ENCODE measurements at places on chromosomes 2 and 18.

DNA sequence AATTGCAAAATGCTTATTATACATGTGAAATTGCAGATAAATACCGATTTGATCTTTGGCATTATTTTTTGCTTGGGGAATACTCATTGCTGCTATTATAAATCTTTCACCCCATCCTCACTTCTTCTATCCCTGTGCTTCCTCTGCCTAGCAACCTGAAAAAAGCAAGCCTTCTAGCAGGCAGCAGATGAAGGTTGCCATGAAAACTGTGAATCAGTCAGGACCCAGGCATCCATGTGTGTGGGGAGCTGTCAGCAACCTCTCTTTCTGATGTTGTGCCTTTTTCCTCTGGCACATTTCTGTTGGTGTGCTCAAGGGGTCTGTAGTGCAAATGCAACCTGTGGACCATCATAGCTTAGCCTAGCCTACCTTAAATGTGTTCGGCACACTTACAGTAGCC is 364.2 kb downstream of the LRRTM1 start:
- no peak for DNase-seq

DNA sequence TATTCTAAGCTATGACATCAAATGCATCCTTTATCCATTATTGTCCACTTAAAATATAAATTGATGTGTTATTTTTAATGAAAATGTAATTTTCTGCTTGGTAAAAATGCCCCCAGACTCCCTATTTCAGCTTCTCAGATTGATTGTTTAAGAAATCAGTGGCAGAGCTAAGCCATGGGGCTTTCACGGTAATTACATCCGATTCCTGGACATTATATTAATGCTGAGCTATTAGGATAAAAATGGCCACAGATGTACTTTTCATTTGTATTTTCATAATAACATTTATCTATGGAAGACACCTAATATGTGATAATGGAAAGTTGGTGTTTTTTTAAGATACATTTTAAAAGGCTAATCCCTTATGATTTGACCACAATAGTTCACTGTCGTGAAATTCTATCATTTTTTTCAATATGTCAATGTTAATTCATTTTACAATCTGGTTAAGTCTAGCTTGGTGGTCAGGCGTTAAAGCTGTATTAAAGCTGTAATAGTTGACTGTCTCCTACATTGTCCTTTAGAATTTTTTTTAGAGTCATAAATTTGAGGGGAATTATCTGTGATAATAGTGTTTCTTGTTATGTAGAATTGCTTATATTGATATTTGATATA is 229.0 kb upstream of the UBE2E3 start:
- DNase-seq, result no peak

DNA sequence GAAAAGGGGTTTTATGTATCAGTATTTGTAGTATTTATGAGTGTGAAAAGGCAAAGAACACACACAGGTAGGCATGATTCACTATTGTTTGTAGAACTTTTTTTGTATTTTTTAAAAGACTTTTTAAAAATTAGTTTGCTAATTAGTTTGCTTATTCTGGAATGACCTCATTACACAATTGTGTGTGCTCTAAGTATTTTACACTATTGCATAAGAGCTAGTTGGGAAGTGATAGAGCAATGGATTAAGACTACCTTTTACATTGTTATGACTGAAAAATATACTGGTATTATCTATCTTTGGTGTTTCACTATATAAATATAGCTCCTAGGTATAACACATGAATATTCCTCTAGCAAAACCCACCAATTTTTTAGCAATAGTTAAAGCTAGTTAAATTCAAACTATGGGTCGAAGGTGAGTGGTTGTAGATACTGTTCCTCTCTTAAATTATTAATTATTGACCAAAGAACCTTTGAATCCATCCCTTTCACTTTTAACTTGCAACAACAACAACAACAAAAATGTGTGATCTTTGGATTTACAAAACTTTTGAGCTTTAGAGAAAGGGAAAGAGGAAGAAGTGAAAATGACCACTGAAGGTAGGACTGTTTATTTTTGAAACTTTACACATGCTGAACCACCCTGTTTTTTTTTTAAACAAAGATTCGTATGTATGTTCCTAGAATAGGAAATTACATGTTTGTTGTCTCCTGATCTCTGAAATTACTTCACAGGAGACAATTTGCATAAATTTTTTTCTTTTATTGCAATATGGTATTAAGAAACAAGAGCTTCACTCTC is 18.7 kb downstream of the ITPRID2 start:
- DNase-seq, result no peak

DNA sequence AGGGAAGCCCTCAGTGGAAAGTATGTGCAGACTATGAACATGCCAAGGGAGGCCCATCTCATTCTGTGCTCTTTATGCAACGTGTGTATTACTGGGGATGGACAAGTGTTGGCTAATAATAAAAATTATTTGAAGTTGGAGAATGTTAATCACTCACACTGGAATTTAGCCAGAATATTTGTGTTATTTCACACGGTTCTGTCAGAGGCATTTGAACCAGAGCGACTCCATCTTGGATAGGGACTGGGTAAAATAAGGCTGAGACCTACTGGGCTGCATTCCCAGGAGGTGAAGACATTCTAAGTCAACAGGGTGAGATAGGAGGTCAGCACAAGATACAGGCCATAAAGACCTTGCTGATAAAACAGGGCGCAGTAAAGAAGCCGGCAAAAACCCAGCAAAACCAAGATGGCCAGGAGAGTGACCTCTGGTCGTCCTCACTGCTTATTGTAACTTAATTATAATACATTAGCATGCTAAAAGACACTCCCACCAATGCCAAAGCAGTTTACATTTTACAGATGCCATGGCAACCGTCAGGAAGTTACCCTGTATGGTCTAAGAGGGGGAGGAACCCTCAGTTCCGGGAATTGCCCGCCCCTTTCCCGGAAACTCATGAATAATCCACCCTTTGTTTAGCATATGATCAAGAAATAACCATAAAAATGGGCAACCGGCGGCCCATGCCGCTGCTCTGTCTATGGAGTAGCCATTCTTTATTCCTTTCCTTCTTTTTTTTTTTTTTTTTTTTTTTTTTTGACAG is 2.6 kb upstream of the FZD5 start:
- peak; percentile 30 for DNase-seq

DNA sequence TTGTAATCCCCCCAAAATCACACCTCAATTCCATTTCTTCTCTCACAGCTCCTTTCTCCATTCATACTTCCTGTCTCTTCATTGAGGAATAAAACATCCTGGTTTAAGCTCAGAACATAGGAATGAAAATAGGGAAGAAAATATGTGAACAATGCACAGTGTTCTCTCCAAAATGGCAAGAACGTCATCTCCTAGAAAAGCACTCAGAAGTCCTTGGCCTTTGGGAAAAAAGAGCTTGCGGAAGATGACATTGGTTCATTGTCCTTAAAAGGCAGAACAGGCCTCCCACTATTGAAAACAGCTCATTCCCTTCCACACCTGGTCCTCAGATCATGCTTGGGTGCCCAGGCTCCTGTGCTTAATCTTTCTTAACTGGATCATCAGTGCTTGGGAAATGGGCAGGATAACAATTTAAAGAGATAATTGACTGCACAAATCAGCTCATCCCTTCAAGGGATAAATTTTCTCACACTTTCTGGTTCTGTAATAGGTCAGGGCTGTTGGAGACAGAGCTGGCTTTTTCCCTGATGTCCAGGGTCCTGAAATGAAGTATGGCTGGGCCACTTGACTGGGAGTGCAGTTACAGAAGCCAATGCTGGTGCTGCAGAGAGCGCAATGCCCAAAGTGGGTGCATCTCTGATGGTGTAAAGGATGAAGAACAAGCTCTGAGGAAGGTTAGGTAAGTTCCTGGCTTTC is 69.2 kb downstream of the MARCHF4 start:
- DNase-seq, result no peak

DNA sequence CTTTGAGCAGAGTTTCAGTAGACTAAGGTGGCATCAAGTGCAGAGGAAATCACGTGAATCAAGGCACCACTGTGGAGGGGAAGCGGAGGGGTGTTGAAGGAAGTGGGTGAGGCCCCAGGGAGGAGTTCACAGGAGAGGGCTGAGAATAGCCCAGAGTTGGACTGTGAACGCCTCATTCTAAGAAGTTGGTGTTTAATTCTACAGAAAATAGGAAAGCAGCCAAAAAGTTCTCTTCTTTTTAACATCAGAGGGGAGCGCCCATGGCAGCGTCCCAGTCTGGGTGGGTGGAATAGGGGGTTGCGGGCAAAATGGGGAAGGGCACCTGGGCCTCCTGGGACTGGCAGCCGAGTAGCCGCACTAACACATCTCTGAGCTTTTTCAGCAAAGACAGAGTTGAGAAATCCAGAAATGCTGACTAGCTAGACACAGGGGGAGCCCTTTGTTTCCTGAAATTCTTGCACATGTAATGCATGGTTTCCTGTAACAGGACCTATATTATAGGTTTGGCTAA is 97.0 kb downstream of the NEB start:
- DNase-seq, result peak; percentile 59

- no peak for DNase-seq
Measured at GRCh38 chr2:6113786-6114185, 421.6 kb downstream of the SOX11 start.

- no peak for DNase-seq
Measured at GRCh38 chr2:181742361-181742760, 62.0 kb upstream of the NEUROD1 start.

GRCh38 chr2:17542471-17542870 is 2.0 kb downstream of the VSNL1 start:
- DNase-seq, result no peak

GRCh38 chr2:206375956-206376355 is 67.4 kb upstream of the ADAM23 start:
- DNase-seq, result no peak

GRCh38 chr2:208112969-208113368 is 11.4 kb downstream of the CRYGD start:
- no peak for DNase-seq

DNA sequence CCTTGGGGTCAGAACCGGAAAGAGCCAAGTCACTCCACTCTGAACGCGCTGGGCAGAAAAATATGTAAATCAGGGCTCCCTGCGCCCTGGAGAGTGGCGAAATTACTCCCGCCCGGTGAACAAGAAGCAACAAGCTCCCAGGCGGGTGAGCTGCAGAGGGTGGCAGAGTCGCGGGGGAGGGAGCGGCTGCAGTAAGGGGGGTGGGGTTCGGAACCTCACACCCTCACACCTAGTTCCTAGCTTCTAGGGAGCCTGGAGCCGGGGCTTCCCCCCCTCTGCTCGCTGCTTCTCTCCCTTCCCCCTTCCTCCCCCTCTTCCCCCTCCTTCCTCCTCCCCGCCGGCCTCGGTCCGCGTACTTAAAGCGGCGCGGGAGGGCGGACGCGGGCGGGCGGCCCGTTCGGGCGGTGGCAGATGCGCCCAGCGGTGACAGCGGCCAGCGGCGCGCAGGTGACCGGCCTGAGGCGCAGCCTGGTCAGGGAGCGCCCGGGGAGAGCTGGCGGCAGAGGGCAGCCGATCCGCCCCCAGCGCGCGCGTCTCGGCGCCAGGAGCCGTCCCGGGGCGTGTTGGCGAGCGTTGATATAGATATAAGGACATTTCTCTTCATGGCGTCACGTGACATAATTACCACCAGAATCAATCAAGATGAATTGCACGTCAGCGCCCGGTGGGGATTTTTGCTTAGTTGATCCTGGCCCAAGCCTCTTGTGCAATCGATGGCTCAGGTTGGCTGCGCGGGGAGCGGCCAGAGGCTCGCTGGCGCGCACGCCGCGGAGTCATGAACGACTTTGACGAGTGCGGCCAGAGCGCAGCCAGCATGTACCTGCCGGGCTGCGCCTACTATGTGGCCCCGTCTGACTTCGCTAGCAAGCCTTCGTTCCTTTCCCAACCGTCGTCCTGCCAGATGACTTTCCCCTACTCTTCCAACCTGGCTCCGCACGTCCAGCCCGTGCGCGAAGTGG is at the start of gene HOXD11:
Gene HOXD11 (plus strand): TSS at position 700 of the 959 bp plus-strand sequence. CDS start 76 bp downstream, at position 776.
- no peak for DNase-seq

DNA sequence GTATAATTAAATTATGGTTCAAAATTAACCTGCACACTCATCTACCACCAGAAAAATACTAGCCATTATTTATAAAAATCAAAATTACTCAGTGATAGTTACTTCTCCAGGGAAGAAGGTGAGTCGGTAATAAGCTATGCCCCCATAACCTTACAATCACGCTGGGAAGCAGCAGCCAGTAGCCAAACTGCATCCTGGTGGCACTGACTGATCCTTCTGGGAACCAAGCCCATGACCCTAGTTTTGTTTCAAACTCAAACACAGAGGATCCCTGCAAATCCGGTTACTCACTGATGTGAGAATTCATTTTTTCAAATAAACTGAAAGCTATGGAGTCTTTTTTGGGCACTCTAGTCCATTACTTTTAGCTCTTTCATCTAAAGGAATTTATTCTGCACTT is 88.2 kb upstream of the VWC2L start:
- no peak for DNase-seq

- DNase-seq, result no peak
Measured at GRCh38 chr2:2751715-2752315, 420.7 kb upstream of the MYT1L start.

- no peak for DNase-seq
Measured at GRCh38 chr2:166365803-166366420, 9.8 kb downstream of the SCN9A start.

DNA sequence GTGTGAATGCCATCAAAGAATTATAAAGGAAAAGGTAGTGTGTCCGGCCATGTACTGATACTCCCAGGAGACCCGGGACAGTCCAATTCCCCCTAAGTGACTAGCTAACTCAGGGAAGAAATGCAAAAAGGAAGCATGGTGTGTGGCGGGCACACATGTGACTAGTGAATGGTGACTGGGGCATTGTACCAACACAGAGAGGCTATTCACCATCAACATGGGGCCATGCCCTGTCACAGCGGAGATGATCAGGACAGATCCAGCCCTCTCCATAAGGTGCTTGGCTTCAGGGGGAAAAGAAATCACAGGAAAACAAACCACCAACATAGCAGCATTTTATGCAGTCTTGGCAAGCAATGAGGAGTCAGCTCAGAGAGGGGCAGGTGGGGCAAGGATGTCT is 34.3 kb downstream of the FAM168B start:
- no peak for DNase-seq

DNA sequence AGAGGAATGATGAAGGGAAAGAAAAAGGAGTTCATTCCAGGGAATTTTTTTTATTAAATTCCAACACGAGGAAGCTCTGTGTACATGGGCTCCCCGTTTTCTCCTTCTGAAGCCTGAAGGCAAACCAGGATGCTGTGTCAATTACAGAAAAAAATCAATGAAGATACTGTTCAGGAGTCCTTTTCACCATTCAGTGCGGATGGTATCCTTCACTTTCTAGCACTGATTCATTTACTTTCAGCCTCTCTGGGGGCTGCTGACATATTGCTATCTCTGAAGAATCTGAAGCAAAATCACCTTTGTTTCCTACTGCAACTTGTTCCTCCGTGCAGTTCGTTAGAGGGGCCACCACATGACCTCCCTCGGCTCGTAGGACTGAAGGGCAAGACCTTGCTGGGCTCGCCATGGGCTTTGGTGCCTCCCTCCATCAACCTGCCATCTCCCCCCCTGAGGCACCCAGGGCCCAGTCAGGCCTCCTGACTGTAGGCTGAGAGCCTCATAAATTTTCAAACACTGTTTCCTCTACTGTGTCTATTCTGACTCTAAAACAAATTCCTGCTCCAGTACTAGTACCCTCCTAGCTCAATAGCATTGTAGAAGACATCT is 25.5 kb upstream of the ST8SIA3 start:
- no peak for DNase-seq

DNA sequence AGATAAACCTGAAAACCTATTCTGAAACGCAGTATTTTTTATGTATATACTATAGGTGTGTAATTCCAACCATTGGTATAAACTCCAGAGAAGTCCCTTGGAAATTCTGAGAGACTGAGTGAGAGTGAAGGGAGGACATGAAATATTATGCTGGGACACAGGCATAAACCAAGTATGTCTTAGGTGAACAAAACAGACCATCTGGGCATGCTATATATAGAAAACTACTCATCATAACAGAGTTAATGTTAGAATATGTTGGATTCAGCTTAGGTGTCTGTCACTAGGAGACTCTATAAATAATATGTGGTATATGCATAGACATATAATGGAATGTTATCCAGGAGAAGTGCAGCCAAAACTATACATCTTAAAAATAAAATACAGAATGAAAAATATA is 282.6 kb downstream of the LRP1B start:
- no peak for DNase-seq

Measured in stimulated activated CD4-positive, alpha-beta T cell treated with anti-CD3 and anti-CD28 coated beads, Interleukin-15, amount 100 ng/mL, for 24 hours (primary cell).